ENCODE measurements at places on chromosomes 1 and 21.

DNA sequence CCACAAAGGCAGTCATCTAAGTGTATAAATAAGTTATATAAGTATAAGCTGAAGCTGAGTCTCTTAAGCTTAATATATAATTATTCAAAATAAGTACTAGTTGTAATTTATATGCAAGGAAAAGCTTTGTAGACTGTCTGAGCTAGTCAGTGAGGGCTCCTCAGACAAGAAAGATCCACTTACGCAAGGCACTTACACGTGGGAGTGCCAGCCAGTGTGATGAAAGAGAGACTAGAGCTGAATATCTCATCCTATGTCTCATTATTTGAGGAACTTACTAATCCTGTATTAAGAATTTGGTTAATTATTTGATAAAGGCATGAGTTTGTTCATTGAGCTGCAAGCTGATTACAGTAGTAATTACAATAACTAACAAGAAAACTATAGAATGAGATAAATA is 146.9 kb downstream of the PDE4B start:
- DNase-seq, result no peak

DNA sequence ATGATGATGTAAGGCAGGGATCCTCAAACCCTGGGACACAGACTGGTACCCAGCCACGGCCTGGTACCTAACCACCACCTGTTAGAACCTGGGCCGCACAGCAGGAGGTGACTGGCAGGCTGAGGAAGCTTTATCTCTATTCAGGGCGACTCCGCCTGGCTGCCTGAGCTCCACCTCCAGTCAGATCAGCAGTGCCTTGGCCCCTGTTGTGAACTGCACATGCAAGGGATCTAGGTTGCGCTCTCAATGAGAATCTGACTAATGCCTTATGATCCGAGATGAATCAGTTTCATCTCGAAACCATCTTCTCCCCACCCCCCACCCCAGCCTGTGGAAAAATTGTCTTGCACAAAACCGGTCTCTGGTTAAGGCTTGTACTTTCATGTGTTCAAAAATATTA is 4.2 kb downstream of the RNPC3 start:
- DNase-seq, result peak; percentile 12

DNA sequence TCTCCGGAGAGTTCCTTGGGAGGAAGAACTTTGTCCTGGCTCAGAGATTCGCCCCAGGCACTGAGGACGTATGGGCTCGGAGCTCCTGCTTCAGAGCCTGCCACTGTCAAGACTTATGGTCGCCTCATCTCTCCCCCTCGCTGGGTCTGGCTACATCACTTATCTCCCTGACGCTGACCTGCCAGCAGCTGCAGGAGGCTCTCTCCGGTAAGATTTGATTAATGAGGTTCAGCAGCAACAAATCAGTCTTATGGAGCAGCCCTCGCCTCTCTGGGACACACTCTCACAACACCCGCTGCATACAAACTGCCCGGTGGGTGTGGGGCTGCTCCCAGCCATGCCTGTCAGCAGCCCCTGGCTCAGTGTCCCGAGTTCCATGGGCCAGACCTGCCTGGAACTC is 297.8 kb downstream of the RRAGC start:
- DNase-seq, result no peak

DNA sequence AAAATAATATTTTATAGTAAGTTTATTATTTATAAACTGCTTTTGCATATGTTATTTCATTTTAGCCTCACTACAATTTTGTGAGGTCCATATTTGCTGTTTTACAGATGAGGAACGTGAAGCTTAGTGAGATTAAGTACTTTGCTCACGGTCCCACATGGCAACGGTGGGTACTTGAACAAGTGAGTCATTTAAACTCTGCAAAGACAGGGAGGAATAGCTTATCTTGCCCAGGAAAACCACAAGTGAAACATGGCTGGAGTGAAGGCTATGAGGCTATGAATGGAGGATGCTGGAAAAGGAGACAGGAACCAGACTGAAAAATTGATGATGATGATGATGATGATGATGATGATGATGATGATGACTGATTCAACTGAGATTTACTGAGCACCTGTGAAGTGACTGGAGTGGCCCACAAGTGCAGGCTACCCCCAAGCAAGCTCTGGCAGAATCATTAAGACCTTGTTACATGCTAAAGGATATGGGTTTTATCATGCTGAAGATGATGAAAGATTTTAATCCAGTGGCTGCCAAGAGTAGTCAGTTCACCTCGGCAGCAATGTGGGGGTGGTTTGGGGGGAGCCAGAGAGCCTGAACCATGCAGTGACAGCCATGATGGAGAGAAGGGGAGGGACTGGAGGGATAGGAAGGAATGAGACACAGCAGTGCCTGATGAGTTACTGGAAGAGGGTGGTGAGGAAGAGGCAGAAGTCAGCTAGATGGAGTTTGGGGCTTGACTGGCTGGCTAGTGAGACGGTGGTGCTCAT is 1.4 kb upstream of the ABCA4 start:
- DNase-seq, result no peak
